ENCODE measurements at places on chromosomes 5 and 9.

DNA sequence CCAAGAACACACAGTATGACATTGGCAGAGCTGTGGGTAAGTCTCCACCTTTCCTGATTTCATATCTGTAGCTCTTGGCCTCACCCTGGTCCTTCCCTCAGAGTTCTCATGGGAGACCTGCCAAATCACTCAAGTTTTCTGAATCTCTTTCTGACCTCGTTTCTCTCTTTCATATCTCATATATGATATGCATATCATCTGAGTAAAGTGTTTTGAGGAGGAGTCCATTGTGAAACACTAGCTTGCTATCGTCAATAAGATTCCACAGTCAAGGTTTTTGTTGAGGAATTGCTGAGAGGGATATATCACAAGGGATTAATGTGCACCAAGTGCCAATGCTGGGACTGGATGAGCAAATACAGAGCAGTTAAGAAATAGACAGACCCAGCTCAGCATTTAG, 739.2 kb downstream of the BRINP1 start:
- no peak for DNase-seq

DNA sequence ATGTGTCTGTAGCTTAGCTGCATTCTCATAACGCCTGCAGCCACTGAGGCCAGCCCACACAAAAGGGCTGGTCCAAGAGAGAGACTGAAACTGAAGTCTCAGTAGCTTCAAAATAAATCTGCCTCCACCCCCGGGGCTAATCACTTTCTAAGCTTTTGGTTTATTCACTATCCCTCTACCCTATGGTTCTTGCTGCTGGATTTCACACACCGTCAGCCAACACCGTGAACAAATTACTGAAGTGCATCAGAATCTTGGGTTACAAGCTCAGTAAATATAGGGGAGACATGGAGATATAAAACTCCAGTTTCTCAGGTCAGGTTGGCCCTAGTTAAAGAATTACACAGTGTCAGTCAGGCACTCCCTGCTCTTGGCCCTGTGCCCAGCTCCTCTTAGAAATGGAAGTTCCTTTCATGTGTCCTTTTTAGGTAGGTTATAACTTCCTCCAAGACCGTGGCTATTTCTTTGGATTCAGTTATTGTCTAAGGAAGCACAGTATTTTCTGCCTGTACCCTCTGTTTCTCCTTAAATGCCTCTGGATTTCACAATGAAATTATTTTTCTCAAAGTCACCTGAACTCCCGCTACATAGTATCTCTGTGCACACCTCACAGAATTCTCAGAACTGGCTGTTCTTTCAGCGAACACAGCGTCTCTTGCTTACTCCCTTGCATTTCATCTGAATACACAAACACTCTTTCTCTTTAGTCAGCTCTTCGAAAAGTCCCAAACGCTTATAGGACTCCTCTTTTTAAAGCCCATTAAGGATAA, 112.5 kb downstream of the FAM174A start:
- no peak for DNase-seq

DNA sequence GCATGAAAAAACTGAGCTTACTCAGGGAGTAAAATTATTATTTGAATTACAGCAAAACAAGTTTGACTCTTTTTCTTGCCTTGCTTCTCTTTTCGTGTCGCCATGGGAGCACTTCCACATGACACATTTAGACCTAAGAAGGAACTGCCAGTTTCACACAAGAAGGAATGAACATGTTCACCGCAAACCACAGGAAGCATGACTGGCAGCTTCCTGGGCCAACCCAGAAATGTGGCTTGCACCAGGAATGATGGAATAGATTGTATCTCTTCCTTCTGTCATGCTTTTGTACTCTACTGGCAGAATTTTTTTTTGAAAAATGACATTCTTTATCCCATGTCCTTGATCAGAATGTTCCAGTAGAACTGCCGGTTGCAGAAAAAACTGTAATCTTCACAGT, 32.9 kb upstream of the MAN2A1 start:
- peak; percentile 48 for DNase-seq

DNA sequence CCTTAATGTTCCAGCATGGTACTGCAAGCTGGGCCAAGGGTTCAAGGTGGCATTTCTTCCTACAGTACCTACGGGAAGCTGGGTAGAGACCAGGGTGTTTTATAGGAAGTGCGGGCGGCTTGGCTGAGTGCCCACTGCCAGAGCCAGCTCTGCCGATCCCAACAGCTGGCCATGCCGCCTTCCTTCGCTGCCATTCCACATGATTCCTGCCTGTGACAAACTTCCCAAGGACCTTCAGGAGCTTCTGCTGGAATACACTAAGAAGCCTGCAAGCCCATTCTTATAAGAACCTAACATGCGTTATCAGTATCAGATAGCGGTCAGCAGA, 22.0 kb downstream of the MYO10 start:
- DNase-seq = no peak

DNA sequence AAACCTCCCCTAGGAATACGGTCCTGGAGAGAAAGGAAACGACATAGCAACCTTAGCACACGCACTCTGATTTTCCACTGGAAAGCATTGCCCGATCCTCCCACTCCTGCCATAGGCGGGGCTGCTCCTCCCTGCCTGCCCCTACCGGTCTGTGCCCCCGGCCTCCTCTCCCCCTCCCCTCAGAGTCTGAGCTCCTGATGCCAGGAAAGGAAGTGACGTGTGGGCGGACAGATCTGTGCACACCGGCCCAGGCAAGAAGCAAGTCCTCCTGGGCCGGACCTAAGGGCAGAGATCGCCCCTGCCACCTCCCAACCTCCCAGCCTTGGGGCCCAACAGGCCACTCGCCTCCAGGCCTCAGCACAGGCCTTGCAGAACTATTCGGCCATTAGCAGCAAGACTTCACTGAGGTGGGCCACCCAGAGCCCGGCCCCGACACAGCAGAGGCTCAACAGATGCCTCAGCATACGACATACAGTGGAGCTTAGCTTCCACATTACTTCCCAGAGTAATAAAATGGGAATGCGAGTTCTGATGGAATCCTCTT, 7.2 kb downstream of the NINJ1 start:
- no peak for DNase-seq

GRCh38 chr9:21314152-21314551, 9.0 kb upstream of the IFNA5 start:
- DNase-seq = no peak

GRCh38 chr9:37939575-37940095, 35.7 kb upstream of the SLC25A51 start:
- no peak for DNase-seq

DNA sequence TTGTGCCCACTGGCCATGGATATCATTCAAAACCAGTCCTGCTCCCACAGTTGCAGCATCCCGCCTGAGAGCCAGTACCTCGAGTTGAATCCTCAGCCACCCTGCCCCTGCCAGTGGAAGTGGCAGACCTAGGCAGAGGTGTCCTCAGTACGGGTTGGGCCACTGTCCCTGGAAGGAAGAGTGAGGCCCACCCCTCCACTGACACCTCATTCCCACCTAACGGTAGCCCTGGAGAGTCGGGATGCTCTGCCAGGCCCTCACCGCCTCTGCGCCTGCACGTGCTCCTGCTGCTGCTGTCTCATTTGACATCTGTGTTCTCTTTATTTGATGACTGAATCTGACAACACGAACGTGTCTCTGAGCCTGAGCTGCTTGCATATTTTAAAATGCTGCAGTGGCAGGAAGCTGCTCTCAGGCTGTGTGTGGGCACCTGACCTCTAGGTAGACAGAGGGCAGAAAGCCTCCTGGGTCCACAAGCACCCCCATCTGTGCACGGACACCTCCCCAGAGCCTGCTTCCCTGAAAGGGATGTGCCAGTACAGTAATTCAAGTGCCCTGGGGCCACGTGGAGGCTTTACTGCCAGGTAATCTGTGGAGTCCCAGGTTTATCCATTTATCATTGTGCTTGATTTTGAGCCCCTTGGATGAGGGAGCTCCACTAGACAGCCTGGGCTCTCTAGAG, 194.7 kb downstream of the CACNA1B start:
- no peak for DNase-seq

DNA sequence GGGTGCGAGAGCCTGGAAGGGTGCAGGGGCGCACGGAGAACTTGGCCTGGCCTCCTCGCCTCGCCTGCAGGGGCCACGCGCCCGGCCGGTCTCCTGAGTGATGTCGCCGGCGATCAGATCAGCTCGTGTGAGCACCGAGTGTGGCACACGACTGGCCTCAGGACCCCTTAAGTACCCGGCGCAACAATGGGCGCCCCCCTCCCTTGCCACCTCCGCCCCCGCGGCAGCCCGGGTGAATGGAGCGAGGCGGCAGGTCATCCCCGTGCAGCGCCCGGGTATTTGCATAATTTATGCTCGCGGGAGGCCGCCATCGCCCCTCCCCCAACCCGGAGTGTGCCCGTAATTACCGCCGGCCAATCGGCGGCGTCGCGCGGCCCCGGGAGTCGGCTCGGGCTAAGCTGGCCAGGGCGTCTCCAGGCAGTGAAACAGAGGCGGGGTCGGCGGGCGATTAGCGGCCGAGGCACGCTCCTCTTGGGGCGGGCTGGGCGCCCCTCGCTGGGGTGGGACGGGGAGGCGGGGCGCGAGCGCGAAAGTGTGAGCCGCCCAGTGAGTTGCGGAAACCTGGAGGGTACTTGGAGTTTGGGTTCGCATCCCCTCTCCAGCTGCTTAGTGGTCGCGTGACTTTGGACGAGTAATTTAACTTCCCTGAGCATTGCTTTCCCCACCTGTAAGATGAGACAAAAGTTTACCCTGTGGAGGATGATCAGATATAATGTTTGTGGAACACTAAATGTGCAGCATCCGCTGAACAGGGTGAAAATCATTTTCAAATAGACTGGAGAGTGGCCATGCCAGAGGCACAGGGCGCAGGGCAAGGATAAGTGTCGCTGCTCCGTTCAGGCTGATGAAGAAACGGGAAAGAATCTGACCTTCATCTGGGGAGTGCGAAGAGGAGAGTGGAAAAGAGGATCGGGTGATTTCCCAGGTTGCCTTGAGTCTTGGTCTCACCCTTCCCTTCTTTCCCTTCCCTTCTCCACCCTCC, at the start of gene NEUROG1:
TSS of gene NEUROG1 (minus strand) at position 145 of the 982 bp plus-strand sequence. CDS start 274 bp downstream, outside the sequence.
- DNase-seq = peak; percentile 8

GRCh38 chr9:132780230-132781007, 97.7 kb downstream of the AK8 start:
- DNase-seq = peak; percentile 25

- no peak for DNase-seq
Measured at GRCh38 chr5:153447534-153447933, 42.9 kb upstream of the GRIA1 start.

- DNase-seq = no peak
Measured at GRCh38 chr9:76101947-76102346, 211.5 kb downstream of the PCSK5 start.

DNA sequence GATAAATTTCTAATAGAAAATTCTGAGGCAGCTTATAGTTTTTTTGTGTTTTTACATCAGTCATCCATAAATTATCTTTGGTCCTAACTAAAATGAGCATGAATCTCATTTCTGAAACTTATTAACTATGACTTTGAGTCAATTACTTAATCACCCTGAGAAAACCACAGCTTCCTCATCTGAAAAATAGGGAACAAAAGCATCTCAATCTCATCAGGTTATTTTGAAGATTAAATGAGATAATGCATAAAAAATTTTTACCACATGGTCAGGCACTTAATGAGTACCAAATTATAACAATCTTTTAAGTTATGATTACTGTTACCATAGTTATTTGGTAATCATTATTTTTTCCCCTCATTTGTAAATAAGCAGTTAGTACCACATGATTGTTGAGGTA, 279.1 kb downstream of the MAST4 start:
- no peak for DNase-seq

DNA sequence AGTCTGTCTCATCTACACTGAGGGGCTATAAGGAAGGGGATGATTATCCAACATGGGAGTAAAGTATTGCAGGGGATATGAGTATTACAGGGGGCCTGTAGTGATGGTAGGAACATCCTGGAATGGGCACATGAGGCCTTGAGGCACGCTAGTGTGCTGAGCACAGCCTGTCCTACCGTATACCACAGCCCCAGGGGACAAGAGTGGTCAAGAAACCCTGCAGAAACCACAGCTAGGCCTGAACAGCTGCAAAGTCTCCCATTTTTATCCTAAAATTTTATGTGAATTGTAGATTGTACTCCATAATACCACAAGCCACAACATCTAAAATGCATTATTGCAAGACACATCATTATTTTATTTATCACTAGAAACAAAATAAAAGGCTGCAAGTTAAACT, 136.3 kb upstream of the ASTN2 start:
- DNase-seq = no peak

DNA sequence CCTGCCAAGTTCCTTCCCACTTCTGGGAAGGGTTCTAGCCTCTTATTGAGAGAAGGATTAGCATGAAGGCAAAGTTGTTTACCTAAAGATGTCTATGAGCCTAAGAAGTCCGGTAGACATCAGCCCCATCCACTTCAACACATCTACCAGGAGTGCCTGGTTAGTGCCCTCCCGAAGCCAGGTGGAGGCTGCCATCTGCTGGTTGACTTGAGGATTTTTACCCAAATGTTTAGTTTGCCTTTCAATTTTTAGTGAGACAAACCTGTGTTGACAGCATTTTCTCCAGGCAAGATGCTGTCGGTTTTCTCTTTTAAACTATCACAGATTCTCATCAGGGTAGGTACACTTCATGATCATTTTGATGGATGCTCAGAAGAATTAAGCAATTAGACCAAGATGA, 83.6 kb upstream of the TNFSF8 start:
- DNase-seq = peak; percentile 81

GRCh38 chr5:132002757-132003156, 8.7 kb downstream of the ACSL6 start:
- no peak for DNase-seq

GRCh38 chr9:21804331-21804730, 1.9 kb downstream of the MTAP start:
- DNase-seq = no peak

DNA sequence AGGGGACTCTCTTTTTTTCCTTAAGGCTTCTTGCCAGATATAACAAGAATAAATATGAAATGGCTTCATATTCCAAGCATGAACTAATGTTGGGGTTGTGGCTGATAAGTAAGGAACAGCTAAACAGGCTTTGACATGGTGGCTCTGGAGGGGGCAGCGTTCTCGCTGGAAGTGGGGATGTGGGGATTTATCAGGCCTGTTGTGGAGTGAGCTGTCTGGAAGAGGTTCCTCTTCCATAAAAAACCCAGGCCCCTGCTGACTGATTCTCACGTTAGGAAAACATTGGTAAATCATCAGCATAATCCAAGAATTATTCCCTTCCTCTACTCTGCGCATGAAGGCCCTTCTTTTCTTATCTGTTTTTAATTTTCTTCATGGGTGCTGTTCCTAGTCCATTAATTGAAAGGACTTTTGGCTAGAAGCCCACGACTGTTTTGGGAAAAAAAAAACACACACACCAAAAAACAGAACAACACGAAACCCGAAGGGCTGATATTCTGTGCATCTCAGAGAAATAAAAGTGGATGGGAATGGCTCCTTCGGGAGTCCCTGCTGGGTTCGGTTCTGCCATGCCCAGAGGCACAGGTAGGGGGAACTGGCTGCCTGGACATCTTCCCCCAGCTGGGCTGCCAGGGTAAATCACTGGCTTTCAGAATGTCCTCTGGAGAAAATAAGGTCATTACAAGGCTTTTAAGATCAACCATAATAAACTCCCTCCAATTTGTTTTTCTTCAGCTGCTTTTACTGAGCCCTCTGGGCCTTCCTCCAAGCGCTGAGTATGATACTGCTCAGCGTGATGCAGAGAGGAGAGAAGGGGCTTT, 297.0 kb downstream of the SLIT3 start:
- no peak for DNase-seq

Measured in activated naive CD8-positive, alpha-beta T cell treated with anti-CD3 and anti-CD28 coated beads, Interleukin-2, amount 50 U/mL, for 24 hours (primary cell).